ENCODE measurements at places on chromosomes 6 and 20.

DNA sequence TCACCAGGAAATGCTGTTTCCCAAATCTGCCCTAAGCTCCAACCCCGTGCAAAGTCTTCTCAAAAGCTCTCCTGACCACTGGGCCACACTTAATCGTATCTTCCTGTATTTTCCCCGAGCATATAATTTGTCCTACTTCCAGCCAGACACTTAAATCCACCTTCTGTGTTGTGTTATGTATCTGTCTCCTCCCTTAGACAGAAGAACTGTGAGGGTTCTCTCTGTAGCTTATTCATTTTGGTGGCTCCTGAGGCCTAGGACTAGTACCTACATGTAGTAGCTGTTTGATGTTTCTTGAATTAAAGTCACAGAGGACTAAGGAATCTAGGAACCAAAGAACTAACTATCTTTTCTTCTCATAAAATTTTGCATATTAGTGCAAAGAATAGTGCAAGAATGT, 292.6 kb downstream of the ALDH8A1 start:
- no peak for DNase-seq

DNA sequence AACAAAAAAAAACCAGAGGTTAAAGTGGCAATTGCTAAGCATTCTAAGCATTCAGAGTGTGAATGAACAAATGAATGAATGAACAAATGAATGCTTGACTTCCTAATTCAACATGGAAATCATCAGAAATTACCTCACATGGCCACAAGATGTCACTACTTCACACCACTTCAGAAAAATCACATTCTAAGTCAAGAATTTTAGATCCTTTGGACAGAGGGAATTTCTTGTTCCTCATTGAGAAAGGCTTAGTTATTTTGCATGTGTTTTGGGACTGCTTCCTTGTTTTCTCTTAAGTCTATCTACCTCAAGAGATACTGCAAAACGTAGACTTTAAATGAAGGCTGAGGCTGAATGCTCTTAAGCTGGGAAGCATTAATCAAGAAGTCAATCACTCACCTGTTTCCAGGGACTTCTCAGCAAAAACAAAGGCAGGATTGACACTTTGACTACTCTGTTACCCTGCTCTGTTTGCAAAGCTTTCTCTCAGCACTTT, 120.2 kb downstream of the MBOAT1 start:
- DNase-seq = peak; percentile 1

DNA sequence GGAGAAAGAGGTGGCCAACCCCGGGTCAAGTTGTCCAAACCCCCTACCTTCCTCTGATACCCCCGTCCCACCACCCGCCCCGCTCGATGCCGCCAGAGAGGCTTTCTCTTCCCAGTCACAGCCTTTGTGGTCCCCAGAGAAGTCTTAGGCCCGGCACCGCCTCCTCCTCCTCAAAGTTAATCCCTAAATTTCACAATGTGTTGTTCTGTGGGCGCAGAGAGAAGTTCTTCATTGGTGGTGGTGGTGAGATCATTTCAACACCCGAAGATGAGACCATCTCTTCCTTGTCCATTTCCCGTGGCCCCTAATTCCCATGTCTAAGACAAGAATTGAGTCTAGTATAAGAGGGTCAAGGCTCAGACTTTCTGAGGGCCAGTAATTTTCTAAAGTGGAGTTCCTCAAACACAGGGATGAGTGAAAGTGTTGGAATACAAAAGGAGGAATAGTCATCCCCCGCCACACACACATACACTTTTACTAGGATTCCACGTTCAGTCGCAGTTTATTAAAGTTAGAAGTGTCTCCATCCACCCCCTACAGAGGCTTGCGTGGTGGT, 10.4 kb downstream of the TRIM31 start:
- DNase-seq = no peak

GRCh38 chr20:23870461-23870860, 9.1 kb downstream of the CST5 start:
- DNase-seq = no peak

- DNase-seq = no peak
Measured at GRCh38 chr6:52201046-52201445, 14.9 kb downstream of the IL17A start.

DNA sequence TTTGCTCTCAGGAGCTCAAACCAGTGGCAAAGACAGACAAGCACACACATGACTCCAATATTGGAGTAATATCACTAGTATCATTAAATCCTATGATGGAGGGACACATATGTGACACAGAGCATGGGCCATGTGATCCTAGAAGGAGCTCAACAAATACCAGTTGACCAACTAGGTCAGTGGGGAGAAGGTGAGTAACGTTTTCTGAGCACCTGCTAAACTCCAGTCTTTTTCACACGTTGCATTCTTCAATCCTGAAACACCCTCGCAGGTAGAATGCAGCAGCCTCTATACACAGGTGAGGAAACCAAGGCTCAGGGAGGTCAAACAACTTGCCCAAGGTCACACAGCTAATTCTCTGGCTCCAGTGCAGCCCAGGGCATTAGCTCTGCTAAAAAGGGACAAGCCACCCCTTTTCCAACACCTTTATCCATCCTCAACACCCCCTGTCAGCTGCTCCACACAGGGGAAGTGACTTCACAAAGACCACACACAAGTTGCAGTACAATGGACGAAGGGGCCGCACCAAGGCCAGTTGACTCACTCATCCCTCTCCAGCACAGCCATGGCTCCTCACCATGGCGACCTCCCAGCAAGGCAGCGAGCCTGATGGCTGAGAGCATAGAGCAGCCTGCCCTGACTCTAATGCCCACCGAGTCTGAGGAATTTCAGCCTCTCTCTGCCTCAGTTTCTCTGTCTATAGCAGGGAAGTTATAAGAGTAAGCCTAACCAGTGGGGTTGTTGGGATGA, 4.4 kb downstream of the CAPN11 start:
- DNase-seq = no peak

DNA sequence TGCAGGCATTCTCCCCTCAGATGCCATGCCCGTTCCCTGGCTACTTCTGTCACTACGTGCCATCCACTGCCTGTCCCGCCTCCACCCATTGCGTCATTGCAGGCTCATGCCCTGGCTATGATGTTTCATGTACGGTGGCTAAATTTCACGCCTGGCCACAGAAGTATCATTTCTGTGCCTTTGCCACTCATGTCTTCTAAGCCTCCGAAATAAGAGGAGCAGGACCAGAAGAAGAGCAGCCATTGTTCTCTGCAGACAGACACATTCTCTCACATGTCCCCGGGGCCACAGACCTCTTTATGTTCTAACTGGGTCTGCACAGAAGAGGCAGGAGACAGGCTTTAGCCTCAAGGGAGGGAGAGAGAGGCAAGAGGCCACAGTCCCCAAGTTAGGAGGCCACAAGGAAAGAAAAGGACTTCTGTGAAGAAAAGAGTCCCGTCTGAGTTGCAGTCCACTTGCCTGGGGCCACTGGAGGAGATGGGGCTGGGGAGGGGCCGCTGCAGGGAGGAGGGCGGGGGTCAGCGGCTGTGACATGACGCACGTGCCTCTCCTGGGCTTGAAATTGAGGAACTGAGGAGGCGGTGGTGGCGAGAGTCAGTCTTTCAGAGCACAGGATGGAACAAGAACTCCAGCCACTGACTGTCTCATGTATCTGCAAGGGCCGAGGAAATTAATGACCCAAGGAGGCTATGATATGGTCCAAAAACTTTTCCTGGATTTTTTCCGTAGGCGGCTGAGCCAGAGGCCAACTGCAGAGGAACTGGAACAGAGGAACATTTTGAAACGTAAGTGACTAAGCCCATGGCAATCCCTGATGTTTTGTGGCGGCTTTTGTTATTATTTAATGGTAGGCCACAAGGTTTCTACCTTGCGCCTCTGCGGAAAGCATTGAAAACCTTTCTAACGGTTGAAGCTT, 55.9 kb downstream of the TBC1D7 start:
- no peak for DNase-seq

GRCh38 chr6:53059648-53060589, 5.3 kb upstream of the FBXO9 start:
- DNase-seq = no peak

- no peak for DNase-seq
Measured at GRCh38 chr6:170057961-170058877, 232.7 kb downstream of the DLL1 start.

- DNase-seq = no peak
Measured at GRCh38 chr6:152472325-152472724, 164.8 kb downstream of the SYNE1 start.

DNA sequence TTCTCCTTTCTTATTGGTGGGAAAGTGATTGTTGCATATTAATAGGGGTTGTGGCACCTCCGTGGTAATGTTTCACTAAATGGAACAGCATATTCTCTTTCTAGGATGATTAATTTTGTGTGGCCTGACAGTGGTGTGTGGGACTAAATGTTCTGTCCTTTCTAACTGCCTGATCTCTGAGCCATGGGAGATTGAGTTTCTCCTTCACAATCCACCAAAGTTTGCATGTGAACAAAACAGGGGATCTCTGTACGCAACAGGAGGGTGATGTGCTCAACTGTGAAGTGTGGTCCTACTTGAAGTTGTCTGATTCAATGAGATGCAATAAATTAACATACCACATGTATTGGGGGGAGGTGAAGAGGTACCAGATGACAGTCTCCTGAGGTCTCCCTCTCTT, 19.3 kb downstream of the BCAS1 start:
- DNase-seq = no peak

DNA sequence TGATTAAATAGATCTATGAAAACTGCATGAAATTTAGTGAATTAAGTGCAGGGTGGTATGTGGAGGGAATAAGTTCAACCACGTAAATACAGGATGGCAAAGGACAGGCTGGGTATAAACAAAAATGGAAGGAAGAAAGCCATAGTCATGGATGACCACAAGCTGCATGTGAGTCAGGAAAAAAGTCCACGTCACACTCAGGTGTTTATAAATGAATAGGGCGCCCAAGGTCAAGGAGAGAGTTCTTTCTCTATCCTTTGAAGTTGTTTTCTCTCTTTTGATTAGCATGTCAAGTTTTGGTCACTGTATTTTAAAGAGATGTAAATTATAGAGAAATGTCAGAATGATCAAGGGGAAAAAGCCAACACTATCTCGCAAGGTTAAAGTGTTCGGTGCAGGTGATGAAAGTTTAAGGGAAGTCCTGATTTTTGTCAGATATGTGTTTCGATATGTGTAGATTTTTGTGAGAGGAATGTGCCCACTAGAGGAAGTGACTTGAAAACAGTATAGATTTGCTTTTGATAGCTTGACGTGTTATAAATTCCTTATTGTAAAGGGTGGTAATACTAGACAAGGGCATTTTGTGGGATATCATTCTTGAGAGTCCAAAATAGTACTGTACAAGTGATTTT, 58.7 kb downstream of the MAP3K4 start:
- no peak for DNase-seq

- DNase-seq = no peak
Measured at GRCh38 chr6:2528156-2528555, 222.6 kb downstream of the MYLK4 start.

DNA sequence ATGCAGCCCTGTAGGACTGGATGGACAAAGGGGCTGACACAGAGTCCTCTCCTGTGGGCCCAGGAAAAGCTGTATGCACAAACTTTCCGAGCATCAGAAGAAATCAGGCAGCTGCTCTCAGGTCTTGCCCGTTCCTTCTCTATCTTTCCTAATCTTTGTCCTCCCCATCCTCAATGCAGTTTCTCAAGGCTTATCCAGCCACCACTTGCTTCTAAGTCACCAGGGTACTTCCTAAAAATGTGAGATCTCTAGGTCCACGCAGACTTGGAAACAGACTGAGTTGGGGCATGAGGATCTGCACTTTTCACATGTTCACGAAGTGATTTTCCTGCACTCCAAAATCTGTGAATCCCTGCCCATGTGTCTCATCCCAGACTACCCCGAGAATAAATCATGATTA, 394.5 kb upstream of the SLC35B3 start:
- DNase-seq = no peak

GRCh38 chr6:24935366-24936152, at the start of gene RIPOR2:
TSS of gene RIPOR2 (minus strand) at chr6:24935960. CDS start at chr6:24935898, 62 bp downstream.
- no peak for DNase-seq

DNA sequence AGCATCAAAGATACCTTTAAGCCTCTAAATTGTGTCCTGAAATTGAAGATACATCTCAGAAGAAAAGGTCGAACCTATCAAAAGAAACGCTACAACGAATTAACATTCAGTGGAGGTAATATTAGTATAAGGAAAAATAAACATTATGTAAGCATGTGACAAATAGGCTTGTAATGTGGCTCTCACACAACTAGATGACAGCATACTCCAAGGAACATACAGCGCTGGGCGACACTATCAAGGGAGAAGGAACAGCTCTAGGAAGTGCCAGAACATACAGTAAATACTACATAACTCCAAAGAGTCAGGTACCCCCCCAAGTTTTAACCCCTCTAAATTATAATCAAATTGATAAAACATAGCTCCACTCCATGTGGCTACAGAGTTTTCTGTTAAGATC, 103.5 kb downstream of the LAMP5 start:
- DNase-seq = no peak

- DNase-seq = no peak
Measured at GRCh38 chr6:35512740-35513139, at the start of gene TULP1. TSS of gene TULP1 (minus strand) at chr6:35512896. CDS start at chr6:35512858, 38 bp downstream.

DNA sequence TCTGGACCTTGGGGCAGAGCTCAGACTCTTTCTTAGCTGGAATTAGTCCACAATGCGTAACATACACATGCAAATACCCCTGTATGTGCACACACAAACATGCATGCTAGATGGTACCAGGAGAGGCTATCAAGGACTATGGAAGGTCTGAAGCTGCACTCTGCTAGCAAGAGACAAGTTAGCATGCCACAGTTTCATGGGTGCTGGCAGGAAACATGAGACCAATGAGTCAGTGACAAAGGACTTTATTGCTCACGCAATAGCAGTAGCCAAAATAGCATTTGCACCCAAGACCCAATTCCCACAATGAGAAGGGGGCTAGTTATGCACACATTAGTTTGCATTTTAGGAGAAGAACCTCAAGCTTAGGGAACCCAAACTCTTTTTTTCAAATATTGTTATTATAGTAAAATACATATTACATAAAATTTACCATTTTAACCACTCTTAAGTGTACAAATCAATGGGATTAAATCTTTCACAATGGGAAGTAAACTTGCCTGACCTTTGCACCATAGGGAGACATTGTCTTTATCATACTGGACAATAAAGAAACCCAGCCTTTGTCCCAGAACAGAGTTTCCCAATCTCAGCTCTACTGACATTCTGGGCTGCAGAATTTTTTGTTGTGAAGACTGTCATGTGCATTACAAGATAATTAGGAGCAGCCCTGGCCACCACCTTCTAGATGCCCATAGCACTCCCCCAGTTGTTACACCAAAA, 69.1 kb downstream of the NRSN1 start:
- DNase-seq = no peak

DNA sequence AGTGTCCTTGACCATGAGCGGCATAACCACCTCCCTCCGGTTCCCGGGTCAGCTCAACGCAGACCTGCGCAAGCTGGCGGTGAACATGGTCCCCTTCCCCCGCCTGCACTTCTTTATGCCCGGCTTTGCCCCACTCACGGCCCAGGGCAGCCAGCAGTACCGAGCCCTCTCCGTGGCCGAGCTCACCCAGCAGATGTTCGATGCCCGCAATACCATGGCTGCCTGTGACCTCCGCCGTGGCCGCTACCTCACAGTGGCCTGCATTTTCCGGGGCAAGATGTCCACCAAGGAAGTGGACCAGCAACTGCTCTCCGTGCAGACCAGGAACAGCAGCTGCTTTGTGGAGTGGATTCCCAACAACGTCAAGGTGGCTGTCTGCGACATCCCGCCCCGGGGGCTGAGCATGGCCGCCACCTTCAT, 4.9 kb downstream of the TUBB1 start:
- DNase-seq = no peak

Measured in NCI-H1048 (cell line).